ENCODE measurements at places on chromosomes 12 and 14. TPM values are rescaled to one million over a fixed set of nuclear protein-coding genes. Genes with fewer than 3 reads are reported as not detected.

DNA sequence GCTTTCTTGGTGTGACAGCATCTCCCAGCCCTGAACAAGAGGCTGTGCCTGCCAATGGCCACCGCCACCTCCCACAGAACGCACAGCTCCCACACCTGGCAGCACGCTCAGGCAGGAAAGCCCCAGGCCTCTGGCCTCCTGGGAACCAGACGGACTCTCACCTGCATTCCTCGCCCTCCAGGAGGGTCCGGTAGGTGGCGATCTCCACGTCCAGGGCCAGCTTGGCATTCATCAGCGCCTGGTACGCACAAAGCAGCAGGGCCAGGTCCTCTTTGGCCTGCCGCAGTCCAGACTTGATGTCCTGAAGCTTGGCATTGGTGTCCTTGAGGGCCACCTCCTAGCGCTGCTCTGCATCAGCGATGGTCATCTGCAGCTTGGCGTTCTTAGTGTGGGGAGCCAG lies 12.1 kb upstream of the KRT77 start:
- no peak for DNase-seq

GRCh38 chr14:23300687-23301223 lies 1.9 kb downstream of the PPP1R3E start:
- DNase-seq, result peak; percentile 89

DNA sequence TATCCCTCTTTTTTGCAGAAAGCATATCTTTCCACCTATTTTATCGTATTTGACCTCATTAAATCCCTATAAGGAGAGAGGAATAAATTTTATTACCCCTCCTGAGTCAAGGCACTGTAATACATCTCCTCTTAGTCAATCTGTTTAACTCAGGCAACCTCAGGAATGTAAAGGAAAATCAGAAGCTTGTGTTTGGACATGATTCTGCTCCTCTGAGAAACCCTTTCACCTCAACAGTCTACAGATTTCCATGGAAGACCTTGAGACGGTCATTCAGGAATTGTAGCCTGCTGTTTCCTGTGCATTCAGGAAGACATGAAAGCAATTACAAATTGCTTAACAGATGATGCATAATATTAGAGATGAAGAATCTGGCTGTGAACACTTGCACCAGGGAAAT lies 360.8 kb downstream of the PAWR start:
- DNase-seq, result no peak

The KRT74 gene
- 2.2 TPM for total RNA-seq

GRCh38 chr14:51283402-51284085 lies 43.5 kb downstream of the TMX1 start:
- DNase-seq, result no peak

The ACOT6 gene
- total RNA-seq, result not detected

DNA sequence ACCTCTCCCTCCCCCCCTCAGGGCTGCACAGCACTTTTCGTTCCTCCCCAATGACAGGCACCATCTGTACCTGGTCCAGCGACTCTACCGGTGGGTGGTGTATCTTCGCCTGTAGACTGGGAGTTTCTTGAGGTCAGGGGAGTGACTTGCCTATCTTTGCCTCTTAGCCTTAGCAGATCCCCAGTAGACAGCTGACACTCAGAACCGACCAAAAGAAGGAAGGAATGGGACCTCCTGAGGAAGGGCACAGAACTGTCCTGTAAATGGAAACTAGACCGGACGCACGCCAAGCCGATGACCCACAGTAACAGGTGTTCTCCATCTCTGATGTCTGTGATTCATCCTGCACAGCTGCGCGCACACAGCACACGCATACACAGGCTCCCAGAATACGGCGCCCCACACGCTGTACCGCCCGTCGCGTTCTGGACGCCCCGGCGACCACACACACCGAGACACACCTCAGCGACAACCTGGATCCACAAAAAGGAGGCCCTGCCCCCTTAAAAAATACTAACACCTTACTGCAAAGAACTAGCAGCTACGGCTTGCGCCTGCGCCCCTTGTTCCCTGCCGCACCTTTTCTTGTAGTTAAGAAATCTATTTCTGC lies 673 bp upstream of the TTC9 start:
- peak; percentile 20 for DNase-seq

DNA sequence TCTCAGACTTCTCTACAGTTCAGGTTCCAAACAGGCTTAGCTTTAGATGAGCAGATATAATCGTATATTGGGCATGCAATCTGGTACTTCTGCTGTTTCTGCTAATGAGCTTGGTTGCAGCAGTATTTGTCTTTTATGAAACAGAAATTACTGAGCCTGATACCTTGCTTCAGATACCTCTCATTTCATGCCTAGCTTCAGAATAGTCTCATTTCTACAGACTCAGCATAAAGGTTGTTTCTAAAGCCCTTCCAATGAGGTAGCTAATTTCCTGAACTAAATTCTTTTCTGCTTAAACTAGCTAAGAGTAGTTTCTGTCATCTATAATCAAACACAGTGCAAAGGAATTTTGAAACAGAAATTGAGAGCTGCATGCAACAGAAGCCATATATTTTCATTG lies 275.0 kb upstream of the KITLG start:
- DNase-seq, result no peak

- DNase-seq, result no peak
Observed at GRCh38 chr12:72081777-72082176, 143.1 kb downstream of the TPH2 start.

DNA sequence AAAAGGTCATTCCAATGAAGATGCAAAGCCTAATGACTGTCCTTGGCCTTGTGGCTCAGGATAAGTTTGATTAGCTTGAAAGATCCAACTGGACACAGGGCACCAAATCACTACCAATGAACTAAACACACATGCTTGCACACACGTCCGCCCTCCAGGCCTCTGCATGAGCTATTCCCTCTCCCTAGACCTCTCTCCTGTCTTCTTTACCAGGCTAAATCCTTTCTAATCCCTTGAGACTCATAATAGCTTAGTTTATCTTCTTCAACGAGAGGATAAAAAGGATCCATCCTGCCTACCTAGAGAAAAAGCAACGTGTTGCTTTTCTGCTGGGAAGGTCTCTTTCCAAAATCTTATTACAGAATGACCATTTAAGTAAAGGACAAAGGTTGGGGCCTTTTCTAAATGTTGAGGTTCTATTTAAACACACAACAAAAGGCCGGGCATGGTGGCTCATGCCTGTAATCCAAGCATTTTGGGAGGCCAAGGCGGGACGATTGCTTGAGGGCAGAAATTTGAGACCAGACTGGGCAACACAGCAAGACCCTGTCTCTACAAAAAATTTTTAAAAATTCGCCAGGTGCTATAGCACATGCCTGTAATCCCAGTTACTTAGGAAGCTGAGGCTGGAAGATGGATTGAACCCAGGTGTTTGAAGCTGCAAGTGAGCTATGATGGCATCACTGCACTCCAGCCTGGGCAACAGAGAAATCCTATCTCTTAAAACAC lies 22.4 kb downstream of the PXN start:
- no peak for DNase-seq

- DNase-seq, result no peak
Observed at GRCh38 chr14:72498646-72499045, 395.3 kb downstream of the DPF3 start.

The POTEM gene
- total RNA-seq, result not detected

The EFS gene
- 10.1 TPM for total RNA-seq

GRCh38 chr12:20300457-20300856 lies 67.9 kb upstream of the PDE3A start:
- no peak for DNase-seq

The NCKAP5L gene
- total RNA-seq, result 21.3 TPM

GRCh38 chr14:95489214-95490137 lies 27.0 kb downstream of the SYNE3 start:
- DNase-seq, result no peak

DNA sequence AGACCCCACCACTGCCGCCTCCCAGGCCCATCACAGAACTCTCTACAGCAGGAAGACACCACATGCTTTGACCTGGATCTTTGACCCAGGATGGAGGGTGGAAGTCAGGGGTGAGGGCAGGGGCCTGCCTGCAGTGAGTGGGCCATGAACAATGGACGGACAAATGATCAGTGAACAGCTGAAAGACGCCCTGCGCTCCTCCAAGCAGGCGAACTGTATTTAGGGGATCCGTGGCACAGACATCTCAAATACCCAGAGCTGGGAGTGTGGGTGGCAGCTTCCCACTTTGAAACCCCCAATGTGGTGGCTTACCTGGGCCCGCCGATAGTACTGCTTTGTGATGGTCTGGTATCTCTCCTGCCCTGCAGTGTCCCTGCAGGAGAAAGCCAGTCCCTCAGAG lies 8.7 kb upstream of the GPX2 start:
- DNase-seq, result no peak

The C3AR1 gene
- total RNA-seq, result 6.4 TPM

The IFI27 gene
- total RNA-seq, result 155 TPM

DNA sequence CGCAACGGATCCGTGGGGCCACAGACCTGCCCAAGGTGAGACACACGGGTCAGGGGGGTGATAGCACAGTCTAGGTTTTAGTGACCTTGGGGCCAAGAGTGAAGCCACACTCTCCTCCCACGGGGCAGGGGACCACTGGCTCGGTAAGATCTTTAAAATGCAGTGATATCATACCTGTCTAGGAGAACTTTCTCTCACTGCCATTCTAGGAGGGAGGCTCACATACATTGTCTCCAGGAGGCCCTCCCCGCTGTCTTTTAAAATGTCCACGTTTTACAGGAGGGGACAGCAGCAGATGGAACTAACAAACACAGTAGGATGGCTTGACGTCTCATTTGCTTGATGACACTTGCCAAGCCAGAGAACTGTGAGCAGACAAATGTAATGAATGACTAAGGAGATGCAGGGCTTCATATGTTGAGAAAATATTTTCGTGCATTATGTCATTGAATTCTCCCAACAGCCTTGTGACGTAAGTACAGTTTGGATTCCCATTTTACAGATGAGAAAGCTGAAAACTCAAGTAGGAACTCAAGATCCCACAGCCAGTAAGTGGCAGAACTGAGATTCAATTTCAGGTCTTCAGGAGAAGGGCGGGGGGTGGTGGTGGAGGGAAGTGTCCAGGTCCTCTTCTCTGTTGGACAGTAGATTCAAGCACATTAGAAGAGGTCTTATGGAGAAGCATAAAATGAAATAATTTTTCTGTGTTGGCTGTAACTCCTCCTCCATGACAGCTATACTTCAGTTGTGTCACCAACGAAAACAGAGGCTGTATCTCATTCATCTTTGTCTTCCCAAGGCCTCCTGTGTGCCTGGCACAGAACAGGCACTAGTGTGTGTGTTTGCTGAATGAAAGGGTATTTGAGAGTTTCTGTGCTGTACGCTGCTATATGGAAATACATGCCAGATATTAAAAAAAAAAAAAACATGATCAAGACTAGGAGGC lies 2.1 kb downstream of the VASH1 start:
- DNase-seq, result no peak

The GLT8D2 gene
- 14.4 TPM for total RNA-seq

- DNase-seq, result no peak
Observed at GRCh38 chr14:69753860-69754259, 13.1 kb upstream of the SRSF5 start.

The DEGS2 gene
- 0.29 TPM for total RNA-seq

DNA sequence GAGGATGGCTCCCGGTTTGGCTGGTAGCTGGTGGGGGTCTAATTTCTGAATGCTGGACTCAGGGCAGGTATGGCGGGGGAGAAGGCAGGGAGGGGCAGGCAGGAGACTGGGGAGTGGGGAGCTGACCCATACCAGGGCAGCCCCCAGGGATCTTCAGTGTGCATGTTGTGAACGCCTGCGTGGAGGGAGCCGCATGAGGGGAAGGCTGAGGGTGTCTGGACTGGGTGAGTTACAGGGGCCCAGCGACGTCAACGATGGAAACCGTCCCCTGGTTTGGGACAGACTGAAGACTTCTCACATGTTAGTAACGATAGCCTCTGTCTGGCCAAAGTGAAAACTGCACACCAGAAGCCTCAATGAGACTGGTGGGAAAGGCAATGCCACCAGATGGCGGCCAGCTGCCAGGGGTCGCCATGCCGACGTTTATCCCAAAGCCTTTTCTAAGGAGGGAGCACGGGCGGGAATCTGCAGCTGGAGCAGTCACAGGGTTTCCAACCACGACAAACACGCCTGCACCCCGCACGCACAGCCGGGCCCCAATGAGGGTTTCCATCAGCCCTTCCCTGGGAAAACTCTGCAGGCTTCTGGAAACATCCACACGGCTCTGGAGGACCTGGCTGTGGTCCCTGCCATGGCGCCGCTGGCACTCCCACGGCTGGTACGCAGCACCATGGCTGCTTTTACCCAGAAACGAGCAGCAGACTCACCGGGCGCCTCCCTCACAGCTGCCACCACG lies 14.0 kb downstream of the PGAM5 start:
- peak; percentile 19 for DNase-seq

- DNase-seq, result no peak
Observed at GRCh38 chr14:73238941-73239340, 1.6 kb downstream of the PAPLN start.

Measured in right cardiac atrium (tissue), 5 donors.